GM20000 (cell line): ENCODE measurements at places on chromosomes 13 and 19.

DNA sequence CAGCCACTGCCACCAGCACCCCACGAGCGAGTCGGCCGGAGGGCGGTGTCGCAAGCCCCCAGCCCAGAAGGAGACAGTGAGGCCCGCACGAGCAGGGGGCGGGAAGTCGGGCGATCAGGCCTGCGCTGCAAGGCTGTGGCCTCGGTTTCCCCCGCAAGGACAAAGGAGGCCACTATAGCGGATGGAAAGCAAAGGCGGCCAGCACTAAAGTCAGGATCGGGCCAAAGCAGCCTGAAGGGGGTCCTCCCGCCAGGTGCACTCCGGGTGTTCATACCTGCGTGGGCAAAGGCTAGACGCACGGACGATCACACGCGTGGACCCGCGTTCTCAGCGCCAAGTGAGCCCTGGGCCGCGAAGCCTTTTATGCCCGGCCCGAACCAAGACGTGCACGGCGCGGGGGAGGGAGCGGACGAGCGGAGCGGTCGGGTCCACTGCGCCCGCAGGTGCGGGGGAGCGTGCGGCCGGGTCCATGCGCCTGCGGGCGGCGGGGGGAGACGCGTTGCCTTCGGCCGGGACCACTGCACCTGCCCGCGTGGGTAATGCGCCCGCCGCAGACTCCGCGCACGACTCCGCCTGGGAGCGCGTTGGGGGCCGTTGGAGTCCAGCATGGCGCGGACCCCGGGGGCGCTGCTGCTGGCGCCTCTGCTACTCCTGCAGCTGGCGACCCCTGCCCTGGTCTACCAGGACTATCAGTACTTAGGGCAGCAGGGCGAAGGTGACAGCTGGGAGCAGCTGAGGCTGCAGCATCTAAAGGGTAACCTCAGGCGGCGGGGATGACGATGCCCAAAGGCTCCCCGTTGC is at the start of the genes PRDX2 and THSD8:
Gene PRDX2 (minus strand): TSS at position 335 of the 801 bp plus-strand sequence. CDS start 539 bp downstream, outside the sequence.
Gene THSD8 (plus strand): TSS at position 604 of the 801 bp plus-strand sequence. CDS start 3 bp downstream, at position 607.
- DNase-seq, result peak; percentile 87

- DNase-seq, result no peak
Observed at GRCh38 chr13:104111031-104111430, 1044.8 kb upstream of the SLC10A2 start.

DNA sequence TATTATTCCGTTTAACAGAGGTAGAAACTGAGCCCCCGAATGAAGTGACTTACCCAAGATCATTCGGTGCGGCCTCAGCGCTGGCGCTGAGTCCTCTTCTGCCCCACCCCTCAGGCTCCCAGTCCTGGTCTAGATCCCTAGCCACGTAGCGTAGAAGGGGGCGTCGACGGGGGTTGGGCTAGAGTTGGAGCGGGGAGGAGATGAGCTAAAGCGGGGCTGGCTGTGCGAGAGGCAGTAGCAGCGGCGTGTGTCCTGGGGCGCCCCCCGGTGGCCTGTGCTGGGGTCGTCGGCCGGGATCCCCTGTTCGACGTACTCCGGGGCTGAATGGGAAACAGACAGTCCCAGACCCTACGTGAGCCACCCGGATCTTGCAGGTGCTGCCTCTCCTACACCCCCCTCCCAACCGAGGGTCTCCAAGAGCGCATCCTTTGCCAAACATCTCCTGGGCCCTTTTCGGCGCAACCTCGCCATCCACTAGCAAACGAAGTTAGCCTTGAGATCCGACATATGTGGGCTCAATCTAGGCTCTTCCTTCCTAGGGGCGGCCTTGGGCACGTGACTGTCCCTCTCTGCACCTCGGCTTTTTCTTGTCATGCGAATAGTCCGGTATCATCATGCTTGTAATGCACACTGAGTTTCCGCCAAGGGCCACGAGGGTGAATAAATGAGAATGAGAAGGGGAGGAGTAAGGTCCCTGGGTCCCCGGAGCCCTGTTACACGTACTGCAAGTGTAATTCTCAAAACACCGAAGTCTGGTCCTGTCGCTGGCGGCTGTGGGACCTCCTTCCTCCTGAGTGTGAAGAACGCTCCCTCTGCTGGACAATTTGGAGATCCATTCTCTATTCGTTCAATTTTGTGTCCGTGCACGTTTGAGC is 47.7 kb downstream of the CYP4F22 start:
- DNase-seq, result peak; percentile 94

DNA sequence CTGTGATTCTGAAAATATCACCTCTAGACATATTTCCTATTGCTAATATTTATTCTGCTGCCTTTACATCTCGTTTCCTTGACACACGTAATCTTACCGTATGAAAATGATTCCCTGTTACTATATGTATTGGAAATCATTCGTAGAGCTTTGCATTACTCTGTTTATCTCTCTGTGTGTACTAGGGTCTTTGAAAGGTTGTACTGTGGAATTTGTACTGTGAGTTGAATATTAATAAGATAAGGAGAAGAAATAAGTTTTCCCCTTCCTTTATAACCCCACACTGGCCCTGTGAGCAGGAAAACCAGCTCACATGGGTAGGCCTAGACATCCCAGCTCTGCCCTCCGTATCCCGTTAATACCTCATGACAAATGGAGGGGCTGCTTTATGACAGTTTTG is 354.9 kb downstream of the KLF5 start:
- DNase-seq, result no peak

GRCh38 chr13:91400063-91400399 is 1.6 kb downstream of the GPC5 start:
- no peak for DNase-seq

- DNase-seq, result peak; percentile 66
Observed at GRCh38 chr19:43725468-43725867, 9.6 kb downstream of the IRGC start.

DNA sequence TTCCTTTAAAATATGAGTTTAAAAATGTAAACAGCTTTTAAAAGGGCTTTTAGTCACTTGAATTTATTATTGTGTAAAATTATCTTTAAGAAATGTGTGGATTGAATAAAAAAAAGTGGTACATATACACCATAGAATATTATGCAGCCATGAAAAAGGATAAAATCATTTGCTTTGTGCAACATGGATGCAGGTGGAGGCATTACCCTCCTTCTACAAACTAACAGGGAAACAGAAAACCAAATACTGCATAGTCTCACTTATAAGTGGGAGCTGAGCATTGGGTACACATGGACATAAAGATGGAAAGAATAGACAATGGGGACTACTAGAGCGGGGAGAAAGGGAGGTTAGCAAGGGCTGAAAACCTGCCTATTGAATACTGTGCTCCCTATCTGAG is 999.3 kb downstream of the SLITRK5 start:
- DNase-seq, result no peak

GRCh38 chr13:45683701-45684100 is 18.4 kb upstream of the CBY2 start:
- no peak for DNase-seq

DNA sequence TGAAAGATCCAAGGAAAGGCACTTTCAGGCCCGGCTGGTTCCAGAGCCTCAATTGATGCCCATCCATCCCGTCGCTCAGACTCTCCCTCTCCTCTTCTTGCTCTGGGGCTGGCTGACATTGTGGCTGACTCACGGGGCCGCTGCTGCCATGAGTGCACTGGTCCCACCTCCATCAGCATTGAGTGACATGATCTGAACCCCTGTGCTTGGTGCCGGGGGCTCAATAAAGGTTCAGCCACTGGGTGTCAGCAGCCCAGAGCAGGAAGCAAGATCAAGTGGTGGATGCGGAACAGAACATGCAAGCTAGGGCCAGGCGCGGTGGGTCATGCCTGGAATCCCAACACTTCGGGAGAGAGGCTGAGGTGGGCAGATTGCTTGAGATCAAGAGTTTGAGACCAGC is 39.5 kb downstream of the COMP start:
- no peak for DNase-seq

GRCh38 chr13:26062853-26063444 is 11.1 kb upstream of the SHISA2 start:
- peak; percentile 38 for DNase-seq

GRCh38 chr19:10899151-10899653 is 27.8 kb downstream of the CARM1 start:
- no peak for DNase-seq

DNA sequence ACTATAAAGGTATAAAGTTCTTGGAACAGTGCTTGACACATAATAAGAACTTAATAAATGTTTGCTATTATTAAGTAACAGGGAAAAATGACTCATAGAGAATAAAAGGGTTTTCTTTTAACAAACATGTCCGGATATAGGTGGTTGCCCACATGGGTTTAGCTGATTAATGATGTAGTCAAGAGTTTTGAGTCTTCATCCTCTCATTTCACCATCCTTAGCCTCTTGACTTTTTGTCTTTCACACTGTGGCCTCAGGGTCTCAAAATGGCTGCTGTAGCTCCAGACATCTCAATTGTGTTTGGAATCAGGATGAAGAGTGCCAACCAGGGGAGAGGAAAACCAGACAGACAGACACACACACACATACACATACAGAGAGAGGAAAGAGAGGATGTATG is 97.9 kb downstream of the HSPH1 start:
- DNase-seq, result no peak

GRCh38 chr19:39124136-39124764 is 1.3 kb upstream of the PAK4 start:
- no peak for DNase-seq

DNA sequence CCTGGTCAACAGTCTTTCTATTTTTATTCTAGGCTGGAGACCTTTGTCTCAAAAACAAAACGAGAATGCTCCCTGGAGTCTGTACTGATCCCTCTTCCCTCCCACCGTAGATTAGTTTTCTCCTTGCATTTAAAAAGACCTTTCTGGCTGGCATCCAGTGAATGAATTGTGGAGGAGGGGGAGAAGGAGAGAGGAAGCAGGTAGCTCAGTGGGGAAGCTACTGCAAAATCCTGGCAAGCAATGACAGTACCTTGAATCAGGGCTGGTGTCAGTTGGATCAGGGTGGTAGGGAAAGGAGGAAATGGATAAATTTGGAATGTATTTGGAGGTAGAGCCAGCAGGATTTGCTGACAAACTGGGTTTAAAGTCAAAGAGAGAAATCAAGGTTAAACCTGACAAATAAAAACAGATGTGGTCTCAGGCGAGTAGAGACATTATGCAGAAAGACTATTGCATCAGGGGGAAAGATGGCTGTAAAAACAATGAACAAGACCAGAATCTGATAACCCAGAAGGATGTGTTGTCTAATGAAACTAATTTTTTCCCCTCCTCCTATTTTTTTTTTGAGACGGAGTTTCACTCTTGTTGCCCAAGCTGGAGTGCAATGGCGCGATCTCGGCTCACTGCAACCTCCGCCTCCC is 3.5 kb upstream of the CYP2S1 start:
- DNase-seq, result no peak

- no peak for DNase-seq
Observed at GRCh38 chr13:25943658-25944057, 108.2 kb downstream of the SHISA2 start.

GRCh38 chr13:29953542-29953941 is 103.1 kb upstream of the UBL3 start:
- DNase-seq, result no peak

DNA sequence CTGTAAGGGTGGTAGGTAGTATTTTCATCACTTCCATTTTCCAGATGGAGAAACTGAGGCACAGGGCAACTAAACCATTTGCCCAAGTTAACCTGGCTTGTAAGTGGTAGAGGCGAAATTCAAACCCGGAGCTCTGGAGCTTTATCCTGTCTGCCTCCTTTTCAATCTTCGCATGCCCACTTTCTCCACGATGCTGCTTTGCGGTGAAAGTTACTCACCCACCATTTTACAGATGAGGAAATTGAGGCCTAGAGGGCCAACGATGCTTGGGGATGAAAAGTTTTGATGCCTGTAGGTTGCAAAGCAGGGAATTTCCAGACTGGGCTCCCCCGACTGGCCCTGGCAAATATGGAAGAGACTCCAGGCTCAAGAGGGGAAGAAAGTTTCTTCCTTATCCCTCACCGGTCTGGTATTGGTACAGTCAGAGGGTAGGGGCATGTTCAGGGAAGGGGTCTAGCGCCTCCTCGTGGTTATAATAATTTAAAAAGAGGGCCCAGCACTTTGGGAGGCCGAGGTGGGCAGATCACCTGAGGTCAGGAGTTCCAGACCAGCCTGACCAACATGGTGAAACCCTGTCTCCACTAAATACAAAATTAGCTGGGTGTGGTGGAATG is 1.9 kb upstream of the SH2D3A start:
- no peak for DNase-seq

GRCh38 chr19:548886-549830 is 5.3 kb downstream of the GZMM start:
- peak; percentile 43 for DNase-seq

DNA sequence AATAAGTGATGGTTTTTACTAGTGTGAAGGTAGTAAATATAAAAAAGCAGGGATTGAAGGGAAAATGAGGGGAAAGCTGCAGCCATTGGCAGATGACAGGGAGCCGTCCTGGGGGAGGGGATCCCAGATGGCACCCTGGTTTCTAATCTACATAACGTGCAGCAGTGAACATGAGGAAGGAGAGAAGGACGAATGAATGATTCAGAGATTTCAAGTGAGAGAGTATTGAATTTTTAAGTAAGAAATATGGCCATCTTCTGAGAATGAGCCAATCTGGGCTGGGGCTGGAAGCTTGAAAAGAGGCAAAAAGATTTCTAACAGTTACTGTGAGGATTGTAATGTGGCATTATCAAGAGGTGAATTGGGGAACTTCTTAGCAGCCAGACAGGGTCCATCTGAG is 414.2 kb downstream of the MYO16 start:
- no peak for DNase-seq
